ENCODE measurements at places on chromosomes 3 and 15.

GRCh38 chr15:85545752-85546151 lies 165.3 kb downstream of the AKAP13 start:
- DNase-seq: no peak

DNA sequence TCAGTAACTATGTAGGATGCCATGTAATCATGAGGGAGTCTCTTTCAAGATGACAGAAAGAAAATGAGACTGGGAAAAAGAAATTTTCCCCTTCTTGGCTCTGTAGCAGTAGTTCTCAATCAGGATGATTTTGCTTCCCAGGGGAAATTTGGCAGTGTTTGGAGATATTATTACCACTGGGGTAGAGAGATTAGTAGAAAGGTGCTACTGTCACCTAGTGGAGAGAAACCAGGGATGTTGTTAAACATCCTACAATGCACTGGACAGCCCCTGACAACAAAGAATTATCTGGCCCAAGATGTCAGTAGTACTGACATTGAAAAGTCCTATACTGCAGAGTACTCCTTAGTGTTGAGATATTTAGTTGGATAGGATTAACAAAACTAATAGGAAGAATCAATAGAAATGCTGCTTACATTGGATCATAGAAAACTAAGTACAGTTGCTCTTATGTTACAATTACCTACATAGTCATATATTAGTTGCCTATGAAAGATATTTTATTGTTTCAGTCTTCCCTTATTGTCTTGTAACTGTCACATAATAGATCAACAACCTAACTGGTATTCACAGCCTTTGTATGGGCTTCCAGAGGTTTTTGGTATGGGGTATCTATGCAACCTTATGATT lies 433.3 kb downstream of the RAP2B start:
- peak; percentile 47 for DNase-seq

- DNase-seq: peak; percentile 94
Observed at GRCh38 chr15:80436511-80437307, 32.5 kb downstream of the ARNT2 start.

- no peak for DNase-seq
Observed at GRCh38 chr3:196096382-196096953, 14.6 kb upstream of the TFRC start.

GRCh38 chr3:12944413-12944812 lies 103.0 kb upstream of the RPL32 start:
- no peak for DNase-seq

GRCh38 chr3:100516838-100517237 lies 24.4 kb downstream of the TMEM45A start:
- DNase-seq: no peak

DNA sequence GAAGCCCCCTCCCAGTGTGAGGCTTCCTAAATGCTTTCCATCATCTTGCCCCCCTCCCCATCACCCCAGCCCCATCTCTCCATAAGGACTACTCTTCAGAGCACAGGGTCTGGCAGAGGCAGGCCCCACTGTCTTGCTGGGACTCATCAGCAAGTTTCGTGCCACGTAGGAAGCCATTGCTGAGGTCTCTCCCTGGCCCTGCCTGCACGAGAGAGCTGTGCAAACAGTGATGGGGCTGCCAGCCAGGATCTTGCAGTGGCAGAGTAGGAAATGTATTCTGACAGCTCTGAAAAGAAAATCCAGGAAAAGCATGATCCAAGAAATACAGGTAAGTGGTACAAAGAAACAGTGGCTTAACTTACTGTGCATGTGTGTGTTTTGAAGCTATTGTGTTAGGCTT lies 22.6 kb downstream of the ISL2 start:
- DNase-seq: no peak

DNA sequence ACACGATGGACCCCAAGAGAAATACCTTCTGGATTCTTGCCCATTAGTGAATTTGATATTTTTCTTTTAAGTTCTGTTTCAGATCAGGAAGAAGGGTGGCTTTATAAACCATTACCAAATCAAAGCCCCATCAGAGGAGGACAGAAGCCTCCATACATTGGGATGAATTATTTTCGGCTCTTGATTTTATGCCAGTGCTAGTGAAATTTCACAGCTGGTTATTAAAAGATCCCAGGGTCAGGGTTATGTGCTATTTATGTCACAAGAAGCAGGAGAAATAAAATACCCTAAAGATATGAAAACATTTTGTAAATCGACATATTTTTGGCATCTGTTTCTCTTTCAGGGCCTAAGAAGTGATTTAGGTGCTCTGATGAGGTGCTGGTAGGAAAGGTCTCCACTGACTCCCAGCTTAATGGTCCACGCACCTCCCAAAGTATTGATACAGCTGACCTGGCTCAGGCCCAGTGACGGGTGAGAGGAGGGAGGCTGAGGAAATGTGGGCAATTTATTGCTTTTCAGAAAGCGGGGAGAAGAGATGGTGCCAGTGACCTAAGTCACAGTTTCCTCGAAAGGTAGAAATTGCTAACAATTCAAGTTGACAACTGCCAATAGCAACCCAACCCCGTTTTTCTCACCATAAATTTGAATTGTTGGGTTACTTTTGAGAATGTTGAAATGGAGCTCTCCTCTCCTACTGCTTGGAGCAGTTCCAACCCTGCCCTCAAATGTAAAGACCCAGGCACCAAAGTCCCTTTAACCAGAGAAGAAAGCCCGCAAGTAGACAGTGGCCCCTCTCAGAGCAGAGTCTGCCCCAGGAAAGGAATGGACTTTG lies 315.6 kb upstream of the NR2E3 start:
- DNase-seq: no peak

GRCh38 chr3:134106580-134106979 lies 76.9 kb upstream of the SLCO2A1 start:
- DNase-seq: no peak

- DNase-seq: peak; percentile 96
Observed at GRCh38 chr15:89857673-89858072, 36.1 kb downstream of the AP3S2 start.

- DNase-seq: peak; percentile 39
Observed at GRCh38 chr15:40906991-40907802, 12.9 kb downstream of the VPS18 start.

GRCh38 chr15:29268706-29269484 lies 727 bp downstream of the NSMCE3 start:
- DNase-seq: peak; percentile 45

GRCh38 chr3:120092474-120092873 lies 1.8 kb downstream of the GSK3B start:
- DNase-seq: no peak

GRCh38 chr3:186241910-186242821 lies 119.9 kb downstream of the DGKG start:
- peak; percentile 83 for DNase-seq

- DNase-seq: no peak
Observed at GRCh38 chr3:122576174-122576940, 1.1 kb upstream of the PARP15 start.

DNA sequence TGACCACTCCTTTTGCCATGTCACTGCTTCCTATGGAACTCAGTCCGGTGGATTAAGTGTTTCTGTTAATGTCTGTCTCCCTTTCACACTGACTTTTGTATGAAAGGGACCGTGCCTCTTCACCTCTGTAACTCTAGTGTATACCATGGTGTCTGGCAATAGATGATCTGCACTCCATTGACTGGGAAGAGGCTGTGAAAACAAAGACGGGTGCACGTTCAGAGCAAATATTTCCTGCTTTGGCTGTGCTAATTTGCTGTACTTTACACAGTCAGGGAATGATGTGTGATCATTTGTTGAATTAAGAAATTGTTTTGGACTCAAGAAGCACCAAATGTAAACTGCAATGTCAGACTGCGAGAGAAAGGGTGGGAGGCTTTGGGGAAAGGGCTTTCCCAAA lies 315.2 kb downstream of the RORA start:
- DNase-seq: no peak

- peak; percentile 29 for DNase-seq
Observed at GRCh38 chr3:48268381-48268935, 27.6 kb downstream of the ZNF589 start.

DNA sequence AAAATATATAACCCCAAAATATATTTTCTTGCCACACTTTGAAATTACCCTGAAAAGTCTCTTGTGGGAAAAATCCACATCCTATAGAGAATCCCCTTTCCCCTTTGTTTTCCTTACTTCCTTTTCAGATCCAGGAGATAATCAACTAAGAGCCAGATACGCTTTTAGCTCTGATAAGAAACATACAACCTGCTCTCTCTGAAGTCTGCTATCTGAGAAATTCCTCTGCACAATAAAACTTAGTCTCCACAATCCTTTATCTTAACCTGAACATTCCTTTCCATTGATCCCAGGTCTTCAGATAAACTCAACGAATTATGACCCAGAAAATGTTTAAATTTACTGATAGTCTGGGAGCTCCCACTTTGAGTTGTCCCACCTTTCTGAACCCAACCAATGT lies 233.4 kb upstream of the SETMAR start:
- DNase-seq: no peak

GRCh38 chr3:50539356-50540286 lies 27.9 kb downstream of the C3orf18 start:
- no peak for DNase-seq

GRCh38 chr3:196471551-196471950 lies 32.0 kb downstream of the RNF168 start:
- peak; percentile 26 for DNase-seq

DNA sequence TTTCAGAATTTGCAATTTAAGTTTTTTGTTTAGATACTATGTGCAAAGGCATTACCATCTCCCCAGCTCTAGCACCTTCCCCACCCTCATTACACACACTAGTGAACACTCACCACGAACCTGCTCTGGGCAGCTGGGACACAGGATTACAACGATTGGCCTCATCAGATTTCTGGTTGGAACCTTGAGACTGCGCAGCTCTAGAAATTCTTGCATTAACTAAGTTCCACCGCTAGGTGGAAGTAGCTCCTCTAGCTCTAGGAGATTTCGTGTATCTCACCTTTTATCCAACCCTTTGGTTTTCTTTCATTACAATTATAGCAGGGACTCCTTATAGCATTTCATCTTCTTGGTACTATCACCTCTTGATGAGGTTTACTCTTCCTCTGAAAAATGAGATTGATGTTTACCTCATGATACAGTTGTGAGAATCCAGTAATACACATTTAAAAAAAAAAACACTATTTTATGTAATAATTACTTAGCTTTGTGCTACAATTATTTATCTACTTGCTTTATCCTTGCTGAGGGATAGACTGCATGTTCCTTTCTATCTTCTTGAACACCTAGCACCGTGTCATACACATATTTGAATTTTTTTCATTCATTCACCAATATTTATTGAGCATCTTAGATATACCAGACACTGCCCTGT lies 28.7 kb upstream of the PLOD2 start:
- DNase-seq: peak; percentile 70

DNA sequence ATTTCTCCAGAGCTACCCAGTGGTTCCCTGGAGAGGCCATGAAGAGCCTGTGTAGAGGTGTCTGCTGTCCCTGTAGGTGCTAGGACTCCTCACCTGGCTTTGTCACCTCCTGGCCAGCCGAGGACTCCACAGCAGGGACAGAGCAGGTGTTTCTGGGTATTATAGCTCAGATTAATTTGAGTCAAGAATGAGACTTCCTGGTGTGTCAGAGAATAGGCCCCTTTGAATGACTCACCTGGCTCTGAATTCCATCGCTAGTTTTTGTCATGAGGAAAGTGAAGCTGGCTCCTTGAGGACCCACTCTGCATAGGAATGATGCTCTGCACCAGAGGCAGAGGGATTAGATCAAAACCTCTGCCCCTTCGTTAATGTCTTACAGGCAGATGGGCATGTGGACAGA lies 167.5 kb upstream of the TOPAZ1 start:
- DNase-seq: peak; percentile 78

- no peak for DNase-seq
Observed at GRCh38 chr3:72613871-72614270, 234.4 kb downstream of the SHQ1 start.

- DNase-seq: no peak
Observed at GRCh38 chr15:74851960-74852359, 9.0 kb upstream of the ULK3 start.

DNA sequence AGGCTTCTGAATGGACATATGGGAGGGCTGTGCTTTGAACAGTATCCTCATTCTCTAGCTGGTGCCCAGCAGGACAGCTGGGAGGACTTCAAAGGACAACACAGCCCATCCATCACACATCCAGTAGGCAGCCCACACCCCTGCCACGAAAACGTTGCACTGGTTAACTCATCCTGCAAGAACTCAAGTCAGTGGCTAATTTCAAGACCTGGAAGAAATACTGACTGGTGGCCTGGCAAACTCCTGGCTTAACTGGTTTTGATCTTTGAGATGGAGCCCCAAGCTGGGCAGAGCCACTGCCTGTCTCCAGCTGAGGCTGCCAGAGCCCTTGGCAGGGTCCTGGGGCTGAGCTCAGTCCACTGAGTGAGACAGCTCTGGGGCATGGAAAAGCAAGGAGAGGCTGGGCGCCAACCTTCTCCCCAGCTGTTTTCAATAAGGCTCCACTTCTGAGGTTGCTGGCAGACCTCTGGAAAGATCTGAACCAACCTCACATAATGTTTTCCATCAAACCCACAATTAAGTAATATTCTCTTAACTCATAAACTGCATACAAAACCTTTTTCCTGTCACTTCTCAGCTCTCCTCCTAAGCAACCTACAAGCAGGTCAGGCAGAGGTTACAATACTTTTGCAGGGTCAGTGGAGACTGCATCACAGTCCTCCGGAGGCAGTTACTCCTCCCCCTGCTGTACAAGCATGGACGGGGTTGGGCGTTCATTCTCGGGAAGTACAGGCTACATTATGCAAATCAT lies 110.3 kb downstream of the MYLK start:
- DNase-seq: no peak

GRCh38 chr15:78358102-78358870 lies 18.1 kb downstream of the CRABP1 start:
- no peak for DNase-seq

- DNase-seq: no peak
Observed at GRCh38 chr15:68441045-68441743, 9.2 kb upstream of the ITGA11 start.

- peak; percentile 41 for DNase-seq
Observed at GRCh38 chr3:98750276-98750919, 12.7 kb upstream of the ST3GAL6 start.

DNA sequence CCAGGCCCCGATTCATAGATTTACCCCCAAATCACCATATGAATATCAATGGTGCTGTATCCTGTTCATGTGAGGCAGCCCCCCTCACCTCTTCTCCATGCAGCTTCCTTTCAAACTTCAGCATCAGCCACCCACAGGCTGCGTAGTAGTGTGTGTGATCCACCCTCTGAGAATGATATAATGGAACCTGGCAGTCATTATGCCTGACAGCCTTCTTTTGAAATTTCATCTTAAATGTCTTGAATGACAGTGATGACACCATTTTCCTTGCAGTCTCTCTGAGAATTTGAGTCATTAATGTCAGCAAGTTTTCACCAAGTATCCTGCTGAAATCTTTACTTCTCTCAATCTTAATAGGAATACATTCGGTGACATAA lies 3.5 kb upstream of the CLRN1 start:
- DNase-seq: no peak

GRCh38 chr3:136804141-136804540 lies 14.8 kb upstream of the SLC35G2 start:
- DNase-seq: no peak

DNA sequence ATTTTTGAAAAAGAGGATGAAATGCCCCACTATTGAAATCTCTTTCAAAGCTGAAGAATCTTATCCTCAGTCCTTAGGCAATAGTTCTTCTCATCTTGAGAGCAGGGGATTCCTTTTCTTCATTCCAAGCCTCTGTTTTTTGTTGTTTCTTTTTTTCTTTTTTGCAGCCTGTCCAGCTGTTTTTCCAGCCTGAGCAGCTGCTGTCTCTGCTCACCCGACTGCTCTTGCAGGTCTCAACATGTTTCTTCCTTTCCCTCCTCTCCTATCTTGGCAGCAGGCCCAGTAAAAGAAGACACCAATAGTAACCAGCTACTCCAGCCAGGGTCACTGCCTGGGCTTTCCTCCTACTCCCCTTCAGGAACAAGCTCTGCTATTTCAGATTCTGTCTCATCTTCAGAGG lies 23.8 kb downstream of the MEX3B start:
- DNase-seq: no peak

- no peak for DNase-seq
Observed at GRCh38 chr3:182732232-182733015, 60.9 kb upstream of the ATP11B start.
